ENCODE measurements at places on chromosomes 5 and 9.

GRCh38 chr9:4667681-4668080, 1.4 kb upstream of the SPATA6L start:
- DNase-seq = no peak

GRCh38 chr9:92564504-92564903, 28.7 kb upstream of the ECM2 start:
- no peak for DNase-seq

- DNase-seq = no peak
Observed at GRCh38 chr5:14732991-14733390, 68.5 kb downstream of the OTULIN start.

DNA sequence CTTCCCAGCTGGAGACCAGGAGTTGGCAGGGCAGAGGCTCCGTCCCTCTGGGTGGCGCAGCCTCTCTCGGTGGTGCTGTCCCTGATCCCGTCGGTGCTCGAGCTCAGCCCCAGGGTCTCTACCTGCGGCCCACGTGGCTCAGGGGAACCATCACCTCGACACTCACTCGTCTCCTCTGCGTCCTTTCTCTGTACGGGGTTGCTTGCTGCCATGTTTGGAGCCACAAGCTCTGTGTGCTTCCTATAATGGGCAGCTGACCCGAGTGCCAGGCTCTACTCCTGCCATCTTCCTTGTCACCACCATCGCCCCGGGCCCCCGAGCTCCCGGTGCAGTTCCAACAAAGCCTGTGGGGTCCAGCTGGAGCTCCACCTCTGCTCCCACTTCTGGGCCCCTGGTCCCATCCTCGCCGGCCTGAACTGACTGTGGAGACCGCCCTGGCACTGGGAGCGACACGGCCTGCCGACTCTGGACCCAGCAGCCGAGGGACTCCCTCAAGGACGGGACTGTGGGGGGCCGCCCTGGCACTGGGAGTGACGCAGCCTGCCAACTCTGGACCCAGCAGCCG, 5.0 kb downstream of the FBXW5 start:
- DNase-seq = no peak

DNA sequence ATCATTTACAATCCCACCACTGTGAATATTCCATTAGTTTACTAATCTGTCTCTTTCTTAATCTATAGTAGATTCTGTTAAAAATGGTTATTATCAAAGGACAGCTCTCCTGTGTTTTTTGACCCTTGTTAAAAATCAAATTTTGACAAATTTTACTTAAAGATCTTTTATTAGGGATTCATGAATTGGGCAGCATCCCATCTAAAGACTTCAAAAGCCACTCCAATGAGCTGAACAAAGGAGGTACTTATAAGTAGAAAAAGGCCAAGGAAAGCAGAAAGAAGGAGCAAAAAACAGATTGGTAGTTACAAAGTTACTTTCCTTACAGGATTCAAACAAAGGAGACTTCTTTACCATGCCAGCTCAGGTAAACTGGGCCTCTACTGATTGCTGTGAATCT, 44.5 kb upstream of the PTPDC1 start:
- no peak for DNase-seq

GRCh38 chr9:2023532-2023931, 8.4 kb downstream of the SMARCA2 start:
- DNase-seq = no peak

DNA sequence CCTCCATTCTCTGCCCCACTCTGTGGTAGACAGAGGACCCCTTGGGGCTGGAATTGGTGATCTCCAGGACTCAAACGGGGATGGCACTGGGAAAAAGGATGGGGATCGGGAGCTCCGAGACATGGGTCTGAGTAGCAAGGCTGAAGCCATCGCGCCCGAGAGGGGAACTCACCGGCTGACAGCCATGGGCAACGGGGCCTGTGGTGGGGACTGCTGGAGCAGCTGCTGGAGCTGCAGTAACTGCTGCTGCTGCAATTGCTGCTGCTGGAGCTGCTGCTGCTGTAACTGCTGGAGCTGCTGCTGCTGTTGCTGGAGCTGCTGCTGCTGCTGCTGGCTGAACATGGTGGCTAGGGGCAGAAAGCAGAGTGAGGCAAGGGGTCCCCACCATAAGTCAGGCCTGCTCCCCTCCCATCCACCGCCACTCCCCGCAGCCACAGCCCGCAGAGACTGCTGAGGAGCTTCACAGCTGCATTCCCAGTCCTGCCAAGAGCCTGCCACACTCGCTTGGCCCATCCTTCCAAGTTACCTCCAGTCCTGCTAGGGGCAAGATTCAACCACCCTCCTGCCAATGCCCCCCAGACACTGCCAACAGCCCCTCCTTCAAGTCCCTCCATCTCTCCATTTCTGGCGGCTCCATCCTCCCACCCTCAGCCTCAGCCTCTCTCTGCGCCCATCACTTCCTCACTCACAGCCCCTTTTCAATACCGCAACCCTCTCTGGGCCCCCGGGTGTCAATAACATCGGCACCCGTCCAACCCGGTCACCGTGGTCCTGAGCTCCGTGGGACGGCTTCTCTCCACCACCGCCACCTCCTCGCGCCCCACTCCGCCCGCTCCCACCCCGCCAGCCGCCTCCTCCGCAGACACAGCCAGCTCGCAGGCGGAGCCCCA, 611 bp downstream of the CIZ1 start:
- no peak for DNase-seq
